ENCODE measurements at places on chromosomes 1 and 21.
A peak's percentile ranks its signal among the peaks of the same experiment; 100 is the strongest.

- DNase-seq: peak; percentile 62
Observed at GRCh38 chr1:146012703-146013558, 8.6 kb downstream of the HJV start.

GRCh38 chr1:38166461-38166860 lies 119.9 kb upstream of the POU3F1 start:
- no peak for DNase-seq

- no peak for DNase-seq
Observed at GRCh38 chr1:1297802-1298424, 9.8 kb downstream of the ACAP3 start.

DNA sequence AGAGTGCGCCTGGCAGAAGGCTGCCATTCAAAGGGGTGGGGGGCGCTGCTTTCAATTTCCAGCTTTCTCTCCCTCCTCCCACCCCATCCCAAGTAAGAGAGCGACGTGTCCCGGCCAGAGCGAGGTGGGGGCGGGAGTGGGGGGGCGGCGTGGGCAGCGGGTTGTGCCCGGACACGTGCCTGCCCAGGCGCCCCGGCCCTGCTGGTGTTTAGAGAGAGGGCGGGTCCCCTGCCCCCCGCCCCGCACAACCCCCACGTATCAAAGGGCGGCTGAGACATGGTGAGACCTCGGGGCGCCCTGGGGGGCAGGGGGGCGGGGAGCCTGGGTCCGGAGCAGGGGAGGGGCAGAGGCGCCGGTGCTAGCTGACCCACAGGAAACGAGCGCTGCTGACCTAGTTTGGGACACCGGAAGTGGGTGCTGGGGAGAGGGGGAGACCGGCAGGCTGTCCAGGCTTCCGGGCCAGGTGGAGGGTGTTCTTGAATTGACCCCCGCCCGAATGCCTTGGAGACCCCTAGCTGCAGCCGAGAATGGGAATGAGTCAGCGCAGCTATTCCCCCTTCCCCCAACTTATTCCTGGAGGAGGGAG lies 1.3 kb downstream of the ZBTB7B start:
- no peak for DNase-seq

GRCh38 chr1:53929246-53929960 lies 16.1 kb downstream of the IFT25 start:
- DNase-seq: no peak

DNA sequence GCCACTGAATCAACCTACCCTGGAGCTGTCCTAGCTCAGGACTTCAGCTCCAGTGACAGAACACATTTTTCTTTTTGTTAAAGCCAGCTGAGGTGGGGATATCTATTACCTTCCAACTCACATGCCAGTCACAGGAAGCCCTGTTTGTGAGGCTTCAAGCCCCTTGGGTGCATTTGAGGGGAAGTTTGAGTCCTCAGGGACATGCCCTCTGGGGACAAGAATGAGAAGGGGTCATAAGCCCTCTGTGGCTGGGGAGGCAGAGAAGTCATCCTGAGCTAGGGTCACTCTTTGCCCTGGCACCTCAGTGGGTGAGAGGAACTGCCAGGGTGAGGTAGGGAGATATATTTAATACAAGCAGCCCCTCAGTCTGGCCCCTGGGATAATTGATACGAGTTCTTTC lies 33.5 kb upstream of the CLDN14 start:
- DNase-seq: no peak

DNA sequence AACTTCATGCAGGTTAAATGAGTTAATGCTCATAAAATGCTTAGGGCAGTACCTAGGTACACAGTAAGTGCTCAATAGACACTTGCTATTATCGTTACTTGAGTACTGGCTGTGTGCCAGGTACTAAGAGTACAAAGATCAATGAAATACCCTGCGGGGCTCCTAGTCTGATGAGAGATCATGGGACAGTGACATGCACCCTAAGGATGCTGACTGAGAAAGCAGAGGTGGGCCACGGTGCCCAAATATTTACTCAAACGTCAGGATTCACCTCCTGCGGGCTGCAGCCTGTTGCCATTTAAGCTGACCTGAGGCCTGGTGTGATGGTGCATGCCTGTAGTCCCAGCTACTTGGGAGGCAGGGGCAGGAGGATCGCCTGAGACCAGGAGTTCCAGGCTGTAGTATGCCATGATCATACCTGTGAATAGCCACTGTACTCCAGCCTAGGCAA lies 19.8 kb upstream of the LUZP1 start:
- no peak for DNase-seq

GRCh38 chr1:151474745-151475144 lies 15.5 kb upstream of the POGZ start:
- no peak for DNase-seq

DNA sequence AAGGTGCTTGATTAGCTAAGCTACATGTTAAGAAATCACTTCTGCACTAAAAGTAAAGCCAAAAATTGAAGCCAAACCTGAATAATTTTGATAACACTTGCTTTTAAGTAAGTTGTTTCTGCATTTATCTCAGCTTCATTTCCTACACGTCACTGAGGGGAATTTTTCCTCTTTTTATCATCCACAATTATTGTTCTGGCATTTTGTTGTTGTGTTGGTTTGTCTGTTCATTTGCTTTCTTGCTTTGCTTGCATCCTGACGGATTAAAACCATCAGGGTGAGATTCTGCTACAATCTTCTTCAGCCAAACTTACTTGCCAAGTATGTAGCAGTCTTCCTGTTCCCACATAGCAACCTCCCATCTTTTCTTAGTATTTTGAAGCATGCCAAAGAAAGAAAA lies 18.0 kb upstream of the EEIG2 start:
- no peak for DNase-seq

DNA sequence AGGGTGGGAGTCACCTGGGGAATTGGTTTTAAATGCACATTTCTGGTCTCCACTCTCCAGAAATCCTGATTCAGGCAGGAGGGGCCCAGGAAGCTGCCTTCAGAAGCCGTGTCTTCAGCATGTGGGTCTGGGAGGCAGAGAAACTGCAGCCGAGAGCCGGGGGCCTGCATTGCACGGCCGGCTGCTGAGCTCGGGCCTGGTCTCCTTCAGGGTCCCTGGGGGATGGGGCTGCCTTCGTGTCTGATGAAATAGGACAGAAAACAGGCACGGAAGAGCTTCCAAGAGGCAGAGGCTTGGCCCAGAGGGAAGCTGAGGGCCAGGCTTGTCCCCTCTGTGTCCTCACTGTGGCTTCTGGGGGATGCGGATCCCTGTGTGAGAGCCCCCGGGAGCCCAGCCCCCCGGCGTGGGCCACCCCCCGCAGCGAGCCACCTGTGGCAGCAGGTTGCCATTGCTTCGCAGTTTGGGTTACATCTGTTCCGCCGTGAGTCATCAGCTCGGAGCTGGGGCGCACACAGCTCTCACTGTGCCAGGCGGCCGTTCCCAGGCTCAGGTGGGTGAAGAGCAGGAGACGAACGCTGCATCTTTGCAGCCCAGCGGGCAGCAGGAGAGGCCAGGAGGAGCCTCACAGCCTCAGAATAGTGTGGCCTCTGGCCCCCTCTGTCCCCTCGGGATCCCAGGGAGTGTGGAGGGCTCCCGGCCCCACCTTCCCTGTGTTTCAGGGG lies 72.4 kb downstream of the AJAP1 start:
- DNase-seq: no peak

DNA sequence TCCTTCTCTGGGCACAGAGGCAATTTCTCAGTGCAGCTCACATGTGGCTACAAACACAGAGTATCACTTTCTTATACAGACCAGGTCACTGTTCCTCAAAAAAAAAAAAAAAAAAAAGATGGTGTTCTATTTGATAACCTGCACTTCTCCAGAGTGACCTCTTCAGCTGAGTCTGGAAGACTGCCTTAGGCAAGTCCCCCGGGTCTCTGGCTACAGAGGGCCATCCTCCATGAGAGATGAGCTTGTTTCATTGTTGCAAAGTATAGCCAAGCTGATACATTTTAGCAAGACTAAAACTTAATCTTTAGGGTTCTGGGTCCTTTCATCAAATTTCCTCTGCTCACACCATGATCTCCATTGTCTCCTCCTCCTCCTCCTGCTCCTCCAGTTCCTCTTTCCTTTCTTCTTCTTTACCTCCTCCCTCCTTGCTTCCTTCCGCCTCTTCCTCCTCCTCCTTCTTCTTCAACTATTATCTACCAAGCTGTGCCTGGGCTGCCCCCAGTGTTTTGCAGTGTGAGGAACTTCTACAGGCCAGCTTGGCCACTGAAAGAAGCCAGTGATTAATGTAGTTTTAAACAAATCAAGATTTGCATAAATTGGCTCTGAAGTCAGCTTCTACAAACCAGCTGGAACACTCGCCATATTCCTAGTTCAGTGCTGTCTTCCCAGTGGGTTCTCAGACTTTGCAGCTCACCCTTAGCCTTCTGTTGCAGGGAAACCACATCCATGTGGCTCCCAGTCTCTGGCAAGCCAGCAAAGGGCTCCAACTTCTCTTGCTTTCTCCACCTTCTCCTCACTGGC lies 139.4 kb downstream of the RUNX1 start:
- DNase-seq: no peak

- DNase-seq: no peak
Observed at GRCh38 chr1:17215545-17215890, 10.6 kb downstream of the PADI1 start.

DNA sequence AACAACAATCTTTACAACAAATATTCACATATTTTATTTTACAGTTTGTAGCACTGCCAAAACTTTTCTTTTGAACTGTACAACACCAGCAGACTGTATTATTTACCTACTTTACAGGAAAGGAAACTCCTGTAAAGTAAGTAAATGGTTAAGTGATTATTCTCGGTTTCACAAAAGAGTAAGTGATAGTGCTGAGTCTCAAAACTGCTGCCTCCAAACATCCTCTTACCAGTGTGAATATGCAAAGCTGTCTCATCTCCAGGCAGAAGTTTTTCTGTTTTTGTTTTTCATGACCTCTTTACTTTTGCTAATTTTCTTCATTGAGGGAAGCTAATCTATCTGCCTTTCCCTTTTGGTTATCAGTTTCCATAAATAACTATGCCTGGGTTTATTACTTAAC lies 286.7 kb downstream of the SRGAP2C start:
- DNase-seq: no peak

GRCh38 chr1:16615253-16616252 lies 2.2 kb upstream of the NBPF1 start:
- DNase-seq: peak; percentile 4

DNA sequence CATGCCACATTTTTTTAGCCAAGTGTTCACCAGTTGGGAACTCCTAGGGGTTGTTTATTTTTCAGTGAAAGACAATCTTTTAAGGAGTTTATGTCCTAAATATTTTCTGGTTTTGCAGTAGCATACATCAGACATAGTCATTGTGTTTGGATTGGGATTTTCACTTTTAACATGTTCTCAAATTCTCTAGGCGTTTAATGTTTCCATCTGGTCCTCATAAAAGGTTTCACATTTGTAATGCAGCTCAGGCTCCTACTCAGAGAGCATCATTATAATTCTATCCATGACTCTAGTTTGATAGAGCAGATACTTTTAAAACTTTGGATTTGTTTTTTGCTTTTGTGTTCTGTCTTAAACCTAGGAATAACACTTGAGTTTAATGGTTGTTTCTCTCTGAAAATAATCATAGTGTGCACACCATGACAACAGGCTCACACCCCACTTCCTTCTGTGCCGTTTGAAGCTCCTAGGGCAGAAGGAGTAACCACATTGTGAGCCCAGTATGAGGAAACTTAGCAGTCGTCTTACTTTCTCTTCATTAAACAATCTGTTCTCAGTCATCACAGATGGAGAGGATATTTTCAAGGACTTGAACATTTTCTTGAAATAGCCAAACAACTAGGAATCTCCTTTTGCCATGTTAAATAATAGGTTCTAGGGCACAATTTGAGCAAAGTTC lies 219.6 kb downstream of the PDE4B start:
- no peak for DNase-seq

GRCh38 chr1:68314151-68314780 lies 81.9 kb upstream of the WLS start:
- no peak for DNase-seq

DNA sequence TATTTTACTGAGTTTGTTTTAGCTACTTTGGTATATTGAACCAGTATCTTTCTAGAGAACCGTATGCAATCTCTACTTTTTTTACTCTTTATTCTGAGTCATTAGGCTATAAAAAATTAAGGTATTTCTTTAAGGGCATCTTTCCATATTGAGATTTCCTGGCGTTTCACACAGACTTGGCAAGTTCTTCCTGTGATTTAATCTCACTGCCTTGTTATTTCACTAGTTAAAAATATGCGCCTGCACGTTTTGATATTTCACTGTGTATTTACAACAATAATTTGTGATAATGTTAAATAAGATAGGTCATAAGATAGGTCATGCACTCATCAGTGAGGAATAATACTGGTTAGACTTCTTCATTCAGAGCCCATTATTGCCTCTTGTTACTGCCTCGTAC lies 16.2 kb upstream of the CR1L start:
- DNase-seq: no peak

DNA sequence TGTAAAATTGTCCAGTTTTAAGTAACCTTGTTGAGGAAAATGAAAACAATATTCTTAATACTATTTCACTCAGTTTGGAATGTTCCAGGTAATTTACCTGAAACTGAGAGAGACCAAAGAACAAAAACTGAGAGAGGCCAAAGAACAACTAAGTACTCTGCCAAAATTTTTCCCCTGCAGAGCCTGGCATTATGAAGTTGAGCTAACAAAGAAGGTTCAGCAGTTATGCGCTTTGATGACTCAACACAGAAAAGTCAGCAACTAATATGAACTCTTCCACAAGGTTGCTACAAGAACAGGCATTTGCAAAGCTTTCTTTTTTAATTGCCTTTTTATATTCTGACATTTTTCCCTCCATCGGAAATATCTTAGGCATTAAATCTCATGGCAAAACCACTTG lies 270.9 kb downstream of the CHRM3 start:
- DNase-seq: no peak

GRCh38 chr1:9691108-9691445 lies 39.5 kb downstream of the PIK3CD start:
- no peak for DNase-seq

DNA sequence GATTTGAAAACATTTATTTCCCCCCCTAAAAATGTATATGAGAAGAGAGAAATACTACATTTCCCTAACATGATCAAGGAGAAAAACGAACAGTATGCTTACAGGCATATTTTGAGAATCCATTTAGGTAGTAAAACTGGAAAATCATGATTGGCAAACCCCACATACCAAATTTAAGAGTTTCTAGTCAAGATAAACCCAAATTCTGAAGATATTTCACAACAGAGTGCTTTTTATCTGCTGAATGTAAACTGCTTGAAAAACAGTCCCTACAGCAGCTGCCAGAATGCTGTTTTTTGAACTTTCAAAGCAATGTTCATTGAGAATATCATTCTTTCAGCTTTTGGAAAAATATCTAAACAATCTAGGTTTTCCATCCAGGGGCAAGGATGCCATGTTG lies 31.0 kb downstream of the ASH1L start:
- DNase-seq: no peak

DNA sequence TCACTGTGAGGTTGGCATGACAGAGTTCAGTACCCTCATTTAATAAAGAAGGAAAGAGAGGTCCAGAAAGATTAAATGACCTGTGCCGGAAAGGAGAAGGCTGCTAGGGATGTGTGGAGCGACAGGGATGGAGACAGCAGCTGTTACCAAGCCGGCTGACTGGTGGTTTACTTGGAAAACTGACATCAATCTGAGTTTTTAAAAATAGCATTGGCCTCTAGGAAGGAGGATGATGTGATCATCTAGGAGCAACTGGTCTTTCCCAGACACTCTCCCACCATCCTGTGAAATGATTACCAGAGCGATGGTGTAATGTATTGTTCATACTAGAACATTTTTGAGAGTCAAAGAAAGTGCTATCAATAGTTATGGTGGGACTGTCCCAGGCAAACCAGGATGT lies 154.4 kb downstream of the ZSCAN20 start:
- DNase-seq: no peak

GRCh38 chr21:37348664-37349063 lies 17.9 kb upstream of the DYRK1A start:
- no peak for DNase-seq
